Common myeloid progenitor, CD34-positive (primary cell): ENCODE measurements at places on chromosomes 3 and 15.

DNA sequence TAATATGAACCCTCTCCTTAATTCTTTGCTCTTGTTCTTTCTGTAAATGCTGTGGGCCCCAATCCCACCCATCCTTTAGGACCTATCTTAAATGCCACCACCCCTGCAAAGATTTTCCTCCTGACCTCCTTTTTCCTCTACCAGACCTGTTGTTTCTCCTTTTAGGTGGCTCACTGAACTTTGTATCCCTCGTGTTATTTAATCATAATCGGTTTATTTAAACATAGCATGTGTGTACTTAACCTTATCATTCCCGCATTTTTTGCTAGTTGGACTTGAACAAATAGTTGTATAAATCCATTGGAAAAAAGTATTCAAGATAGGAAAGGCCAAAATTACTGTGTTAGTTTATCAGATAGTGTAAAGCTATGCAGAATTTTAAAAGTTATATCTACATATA, 988 bp upstream of the NFKBIZ start:
- no peak for DNase-seq

DNA sequence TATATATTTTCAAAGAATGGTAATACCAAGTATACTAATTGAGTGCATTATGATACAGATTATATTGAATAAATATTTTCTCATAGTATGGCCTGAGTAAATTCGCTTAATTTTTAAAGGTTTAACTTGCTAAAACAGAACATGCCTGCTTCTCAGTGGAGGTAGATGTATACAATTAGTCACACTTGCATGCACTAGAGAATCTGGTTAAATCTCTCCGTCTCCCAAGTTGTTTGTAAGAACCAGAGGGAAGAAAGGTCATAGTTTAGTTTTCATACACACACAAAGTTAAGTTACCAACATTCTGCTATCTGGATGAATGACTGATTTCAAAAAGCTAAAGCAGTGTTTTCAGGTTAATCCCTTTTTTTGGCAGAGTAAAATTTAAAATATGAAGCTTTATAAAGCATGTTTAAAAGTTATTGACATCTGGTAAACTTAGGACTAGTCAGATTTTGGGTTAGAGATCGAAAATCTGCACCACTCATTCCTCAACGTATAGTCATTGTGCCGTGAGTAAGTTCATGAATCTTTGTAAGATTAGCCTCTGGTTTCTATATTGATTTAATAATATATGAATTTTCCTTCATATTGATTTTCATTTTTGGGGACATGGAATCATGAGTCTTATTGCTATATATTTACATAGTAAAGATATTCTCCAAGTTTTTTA, 117.6 kb upstream of the SAMMSON start:
- no peak for DNase-seq

GRCh38 chr3:171132873-171133272, 106.4 kb upstream of the SLC2A2 start:
- DNase-seq: no peak

DNA sequence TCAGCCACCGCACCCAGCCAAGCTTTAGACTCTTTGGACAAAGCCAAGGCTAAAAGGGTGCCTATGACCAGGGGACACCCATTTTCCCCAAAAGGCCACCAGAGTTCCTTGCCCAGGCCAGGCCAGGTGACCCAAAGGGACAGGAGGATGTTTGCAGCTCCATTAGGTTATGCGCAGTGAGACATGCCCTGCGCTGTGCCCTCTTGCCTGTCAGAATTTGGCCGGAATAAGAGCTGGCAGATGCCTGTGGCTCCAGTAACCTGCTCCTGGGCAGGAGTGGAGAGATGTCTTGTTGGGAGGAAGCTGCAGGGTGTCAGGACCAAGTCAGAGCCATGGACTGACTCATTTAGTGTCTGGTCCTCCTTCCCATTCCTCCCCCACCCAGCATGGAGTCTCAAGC, 20.5 kb downstream of the DNASE1L3 start:
- DNase-seq: no peak

DNA sequence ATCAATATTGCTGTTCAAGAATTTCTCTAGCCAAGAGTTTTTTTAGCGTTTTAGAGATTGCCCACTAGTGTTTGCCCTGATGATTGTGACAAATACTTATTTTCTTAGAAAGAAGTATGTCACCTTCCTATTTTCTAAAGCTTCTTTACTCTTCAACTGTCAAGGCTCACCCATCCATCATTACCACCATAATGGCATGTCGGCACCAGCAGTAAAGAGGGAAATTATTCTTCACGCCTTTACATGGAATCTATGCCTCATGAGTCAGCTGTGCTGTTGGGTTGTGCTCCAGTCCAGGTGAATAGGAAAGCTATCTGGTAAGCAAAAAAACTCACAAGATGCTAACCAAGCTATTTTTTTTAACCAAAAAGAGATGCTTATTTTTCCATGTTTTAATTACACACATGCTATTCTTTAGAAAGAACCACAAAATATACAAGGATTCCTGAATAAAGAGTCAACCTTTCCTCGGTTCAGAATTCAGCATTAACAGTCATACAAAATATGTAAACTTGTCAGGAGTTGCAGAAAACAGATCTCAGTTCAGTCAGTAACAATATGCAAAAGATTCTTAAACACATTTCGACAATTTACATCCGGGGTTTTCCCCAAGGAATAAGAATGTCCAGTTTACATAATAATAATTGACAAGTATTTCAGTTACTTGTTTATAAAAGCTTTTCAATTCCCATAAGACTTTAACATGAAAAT, 128.0 kb downstream of the ATP8B4 start:
- DNase-seq: no peak
